ENCODE measurements at places on chromosomes 3 and 15.

DNA sequence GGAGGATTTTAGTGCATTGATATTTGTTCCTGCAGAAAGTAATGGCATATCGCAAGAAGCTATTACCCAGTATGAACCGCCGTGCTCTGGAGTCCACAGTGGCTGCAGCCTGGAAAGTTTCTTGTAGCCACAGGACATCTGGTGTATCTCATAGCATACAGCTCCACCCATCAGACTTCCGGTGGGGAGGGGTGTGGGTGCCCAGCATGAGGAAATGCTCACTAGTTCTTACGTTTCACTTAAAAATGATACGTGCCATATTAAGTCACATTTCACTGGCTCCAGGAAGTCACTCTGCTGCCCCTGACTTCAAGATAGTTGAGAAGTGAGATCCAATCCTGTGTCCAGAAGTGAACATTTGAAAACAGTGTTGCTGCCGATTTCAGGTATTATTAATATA, 990.4 kb downstream of the GBE1 start:
- no peak for DNase-seq

- no peak for DNase-seq
These were observed 44.6 kb downstream of the EEFSEC start for GRCh38 chr3:128197855-128198254.

GRCh38 chr3:158792709-158793108, 9.1 kb upstream of the MFSD1 start:
- no peak for DNase-seq

GRCh38 chr3:161510510-161511260, 14.1 kb downstream of the OTOL1 start:
- DNase-seq: no peak

DNA sequence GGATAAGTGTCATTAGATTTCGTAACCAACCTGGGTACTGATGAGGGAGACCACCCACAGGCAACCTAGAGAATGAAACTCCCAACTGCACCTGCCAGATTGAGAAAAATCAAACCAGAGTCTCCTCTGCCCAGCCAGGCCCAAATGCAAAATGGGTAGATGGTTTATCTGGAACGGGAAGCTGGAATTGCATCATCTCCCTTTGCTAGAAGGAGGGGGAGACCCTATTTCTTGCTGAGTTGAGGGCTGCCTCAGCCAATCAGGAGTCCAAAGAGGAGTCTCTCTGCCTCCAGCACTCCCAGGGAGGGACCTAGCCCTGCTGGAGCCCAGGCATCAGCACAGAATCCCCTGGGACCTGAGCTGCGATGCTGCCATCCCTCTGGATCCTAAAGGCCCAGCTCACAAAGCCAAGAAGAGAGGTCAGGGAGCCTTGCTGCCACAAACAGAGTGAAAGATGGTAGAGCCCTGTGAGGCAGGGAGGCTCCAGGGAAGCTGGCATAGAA, 8.1 kb downstream of the RMDN3 start:
- DNase-seq: no peak
